ENCODE measurements at places on chromosomes 3 and 15.

- DNase-seq: no peak
Measured at GRCh38 chr15:74173380-74174218, at the start of gene ISLR. ISLR (plus strand) TSS chr15:74173710; CDS start chr15:74174859, 1,149 bp downstream.

DNA sequence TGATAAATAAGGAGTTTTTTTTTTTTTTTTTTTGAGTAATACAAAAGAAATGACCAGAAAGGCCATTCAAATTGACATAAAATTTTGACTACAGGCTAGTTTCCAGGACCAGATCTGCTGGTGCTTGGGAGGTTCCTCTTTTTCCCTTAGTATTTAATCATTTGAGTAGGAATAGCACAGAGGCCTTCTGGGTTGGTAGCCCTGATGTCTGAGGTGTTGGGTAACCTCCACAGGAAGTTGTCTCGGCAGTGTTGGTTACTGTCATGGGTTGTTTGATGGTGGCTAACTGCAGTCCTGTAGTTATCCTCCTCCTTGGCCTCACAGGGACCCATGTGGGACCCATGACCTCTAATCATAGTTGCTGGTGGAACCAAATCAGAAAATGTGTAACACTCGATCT, 91.1 kb downstream of the USP13 start:
- no peak for DNase-seq

DNA sequence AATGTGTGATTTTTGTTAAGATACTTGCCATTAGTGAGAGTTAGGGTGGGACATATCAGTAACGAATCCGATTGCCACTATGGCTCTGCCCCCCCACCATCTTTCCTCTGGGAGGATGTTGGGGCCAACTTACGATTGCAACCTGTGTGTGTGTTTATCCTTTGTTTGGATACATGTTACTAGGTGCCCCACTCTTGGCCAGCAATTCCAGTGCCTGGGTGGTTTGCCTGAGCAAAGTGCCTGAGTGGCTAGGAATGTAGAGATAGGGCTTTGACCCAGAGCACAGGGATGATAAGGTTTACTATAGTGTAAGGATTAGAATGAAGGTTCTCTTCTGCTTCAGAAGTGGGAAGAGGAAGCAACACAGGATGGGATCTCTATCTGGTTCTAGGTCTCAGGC, 231.8 kb downstream of the TP63 start:
- DNase-seq: no peak

- DNase-seq: no peak
Measured at GRCh38 chr3:115688418-115688817, 65.1 kb downstream of the GAP43 start.

DNA sequence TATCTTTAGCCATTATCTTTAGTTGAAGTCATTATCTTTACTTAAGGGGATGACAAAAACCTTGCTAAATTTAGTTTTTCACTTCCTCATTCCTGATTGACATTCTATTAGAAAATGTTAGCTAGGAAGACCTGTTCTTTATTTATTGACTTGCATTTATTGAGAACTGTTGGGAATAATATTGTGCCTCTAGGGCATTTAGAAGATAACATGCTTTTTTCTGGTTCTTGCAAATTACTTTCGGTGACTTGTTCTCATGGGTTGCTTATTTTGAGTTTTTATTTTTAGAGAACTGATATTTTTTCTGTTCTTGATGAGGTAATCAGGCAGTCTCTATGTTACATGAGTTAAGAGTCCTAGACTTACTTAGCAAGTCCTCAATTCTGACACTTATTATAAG, 48.3 kb upstream of the CTDSPL start:
- DNase-seq: no peak
